ENCODE measurements at places on chromosomes 11 and 22. TPM values are rescaled to one million over a fixed set of nuclear protein-coding genes. Genes with fewer than 3 reads are reported as not detected.

Gene MYBPC3
- polyA plus RNA-seq = 0.03 TPM

Gene FGF4
- not detected for polyA plus RNA-seq

DNA sequence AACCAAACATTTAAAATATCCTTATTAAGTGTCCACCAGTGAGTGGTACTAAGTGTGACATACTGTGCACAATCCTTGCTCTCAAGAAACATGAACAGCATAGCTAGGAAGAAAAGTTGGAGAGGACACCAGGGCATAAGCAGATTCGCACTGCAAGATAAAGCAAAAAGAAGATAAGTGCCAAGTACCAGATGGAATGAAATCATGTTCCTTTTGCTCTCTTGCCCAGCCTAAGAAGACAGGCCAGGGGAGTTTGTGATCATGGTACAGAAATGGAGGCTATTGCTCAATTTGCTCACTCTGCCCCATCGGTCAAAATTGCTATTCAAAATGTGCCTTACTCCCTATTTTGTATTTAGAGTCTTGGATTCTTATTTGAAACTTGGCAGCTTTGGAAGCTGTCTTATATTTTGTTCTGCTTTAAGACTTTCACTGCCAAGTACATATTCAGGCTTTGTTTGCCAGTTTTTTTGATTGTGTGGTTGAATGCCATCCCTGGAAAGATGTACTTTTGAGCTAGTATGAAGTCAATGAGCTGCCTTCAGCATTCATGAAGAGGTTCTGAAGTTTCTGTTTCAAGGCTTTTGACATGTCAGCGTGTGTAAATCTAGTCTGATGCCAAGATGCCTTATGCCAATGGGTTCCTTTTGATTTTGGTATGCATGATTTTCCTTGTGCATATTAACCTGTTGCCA is 90.3 kb downstream of the PAX6 start:
- DNase-seq = no peak

- DNase-seq = no peak
Measured at GRCh38 chr22:41831383-41831782, 1.5 kb upstream of the SREBF2 start.

GRCh38 chr11:19460718-19461405 is 220.1 kb upstream of the E2F8 start:
- peak; percentile 45 for DNase-seq

- no peak for DNase-seq
Measured at GRCh38 chr22:17785185-17786184, 11.2 kb upstream of the BID start.

- no peak for DNase-seq
Measured at GRCh38 chr22:31789803-31790202, 36.0 kb downstream of the DEPDC5 start.

- DNase-seq = no peak
Measured at GRCh38 chr11:59992425-59992824, 24.6 kb upstream of the OOSP4B start.

Measured in urinary bladder (tissue), 4 donors.